ENCODE measurements at places on chromosomes 6 and 20.

DNA sequence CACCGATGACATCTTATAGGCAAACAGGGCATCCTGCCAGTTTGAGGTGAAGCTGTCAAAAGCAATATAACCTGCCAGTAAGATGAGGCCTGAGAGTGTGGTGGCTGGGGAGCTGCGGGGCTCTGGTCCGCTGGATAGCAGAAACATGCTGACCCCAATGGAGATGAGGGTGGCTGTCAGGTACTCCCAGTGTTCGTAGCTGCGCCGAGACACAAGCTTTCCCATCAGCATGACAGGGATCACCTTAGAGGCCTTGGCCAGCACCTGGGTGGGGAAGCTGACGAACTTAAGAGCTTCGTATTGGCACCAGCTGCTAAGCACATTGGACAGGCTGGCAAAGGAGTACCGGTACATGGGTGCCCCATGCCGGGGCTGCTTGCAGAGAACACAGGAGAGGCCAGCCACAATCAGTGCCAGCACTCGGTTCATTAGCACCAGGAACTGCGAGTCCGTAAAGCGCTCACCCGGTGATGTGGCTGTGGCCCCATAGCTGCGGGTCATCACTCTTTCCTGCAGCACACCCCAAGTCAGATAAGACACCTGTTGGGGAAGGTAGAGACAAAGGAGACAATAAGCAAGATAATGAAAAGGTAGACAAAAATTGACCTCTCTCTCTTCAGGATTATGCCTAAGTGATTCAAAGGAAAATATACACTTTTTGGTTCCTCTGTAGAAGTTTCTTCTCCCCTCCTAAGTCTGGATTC, 2.1 kb downstream of the SLC35B2 start:
- H3K27ac ChIP-seq, result peak overlapping the region; percentile 78
- H3K4me1 ChIP-seq, result peaks cover 43% of the 10 kb centered on the region
- peaks cover 74% of the 10 kb centered on the region for H3K36me3 ChIP-seq
- no peak for DNase-seq
- H3K4me3 ChIP-seq, result peak overlapping the region; percentile 86
- H3K27me3 ChIP-seq, result no peaks in the 10 kb centered on the region

DNA sequence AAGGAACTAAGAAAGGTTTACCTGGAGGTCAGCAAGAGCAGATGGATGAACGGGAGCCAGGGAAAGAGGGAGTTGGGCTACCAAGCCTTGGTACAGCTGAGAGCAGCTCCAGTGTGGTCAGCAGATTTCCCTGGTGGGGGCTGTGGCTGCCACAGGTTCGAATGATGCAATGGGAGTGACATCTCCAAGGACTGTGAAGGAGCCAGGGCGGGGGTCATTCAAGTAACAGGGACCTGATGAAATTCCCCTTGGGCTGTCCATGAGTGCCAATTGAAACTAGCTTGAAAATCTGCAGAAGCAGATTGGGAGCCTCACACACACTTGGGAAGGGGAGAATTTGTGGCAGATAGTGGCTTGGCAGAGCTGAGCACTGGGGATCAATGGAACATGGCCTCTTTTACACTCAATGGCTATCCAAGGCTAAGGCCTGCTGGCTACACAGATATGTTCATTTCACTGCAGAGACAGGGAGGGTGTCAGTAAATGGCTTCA, 247.0 kb upstream of the ECI2 start:
- H3K27me3 ChIP-seq, result no peaks in the 10 kb centered on the region
- H3K36me3 ChIP-seq, result no peaks in the 10 kb centered on the region
- no peaks in the 10 kb centered on the region for H3K4me1 ChIP-seq
- no peak overlapping the region for H3K27ac ChIP-seq

DNA sequence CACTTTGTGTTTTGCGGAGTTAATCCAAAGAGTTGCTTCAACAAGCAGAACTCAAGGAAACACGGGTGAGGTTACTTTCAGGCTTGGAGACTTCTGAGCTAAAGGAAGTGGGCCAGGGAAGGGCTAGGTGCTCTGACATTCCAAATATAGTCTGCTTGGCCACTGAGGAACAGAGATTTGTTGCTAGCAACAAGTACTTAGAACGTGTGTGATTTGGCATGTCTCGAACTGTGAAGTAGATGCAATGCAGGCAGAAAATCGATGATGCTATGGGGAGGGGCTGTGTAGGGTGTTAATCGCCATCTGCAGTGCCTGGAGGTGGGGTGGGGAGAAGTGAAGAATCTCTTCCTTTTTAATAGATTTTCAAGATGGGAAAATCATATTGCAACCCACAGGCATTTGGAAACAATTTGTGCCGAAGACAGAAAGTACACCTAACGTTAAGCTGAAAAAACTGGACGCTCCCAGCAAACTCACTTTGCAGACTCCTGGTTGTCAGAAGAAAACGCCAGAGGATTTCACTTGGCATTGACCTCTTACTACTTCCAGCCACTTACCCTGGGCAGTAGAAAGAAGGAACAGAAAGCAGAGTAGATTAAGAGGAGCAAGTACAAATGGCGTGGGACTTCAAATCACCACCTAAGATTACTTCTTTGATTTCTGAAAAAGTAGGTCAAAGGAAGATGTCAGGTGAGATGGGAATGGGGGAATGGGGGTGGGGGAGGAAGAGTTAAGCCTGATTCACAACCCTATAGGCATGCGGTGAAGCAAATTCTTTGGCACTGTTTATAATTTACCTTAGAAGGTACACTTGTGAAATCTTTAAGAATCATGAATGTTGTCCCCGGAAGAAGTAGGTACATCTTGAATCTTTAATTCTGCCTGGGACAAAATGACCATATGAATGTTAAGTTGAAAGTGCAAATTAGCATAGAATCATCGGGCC, 314.1 kb downstream of the CD83 start:
- H3K27ac ChIP-seq, result no peak overlapping the region
- no peak for DNase-seq
- peaks cover 3% of the 10 kb centered on the region for H3K36me3 ChIP-seq
- no peak overlapping the region for H3K4me3 ChIP-seq
- H3K27me3 ChIP-seq, result no peaks in the 10 kb centered on the region

DNA sequence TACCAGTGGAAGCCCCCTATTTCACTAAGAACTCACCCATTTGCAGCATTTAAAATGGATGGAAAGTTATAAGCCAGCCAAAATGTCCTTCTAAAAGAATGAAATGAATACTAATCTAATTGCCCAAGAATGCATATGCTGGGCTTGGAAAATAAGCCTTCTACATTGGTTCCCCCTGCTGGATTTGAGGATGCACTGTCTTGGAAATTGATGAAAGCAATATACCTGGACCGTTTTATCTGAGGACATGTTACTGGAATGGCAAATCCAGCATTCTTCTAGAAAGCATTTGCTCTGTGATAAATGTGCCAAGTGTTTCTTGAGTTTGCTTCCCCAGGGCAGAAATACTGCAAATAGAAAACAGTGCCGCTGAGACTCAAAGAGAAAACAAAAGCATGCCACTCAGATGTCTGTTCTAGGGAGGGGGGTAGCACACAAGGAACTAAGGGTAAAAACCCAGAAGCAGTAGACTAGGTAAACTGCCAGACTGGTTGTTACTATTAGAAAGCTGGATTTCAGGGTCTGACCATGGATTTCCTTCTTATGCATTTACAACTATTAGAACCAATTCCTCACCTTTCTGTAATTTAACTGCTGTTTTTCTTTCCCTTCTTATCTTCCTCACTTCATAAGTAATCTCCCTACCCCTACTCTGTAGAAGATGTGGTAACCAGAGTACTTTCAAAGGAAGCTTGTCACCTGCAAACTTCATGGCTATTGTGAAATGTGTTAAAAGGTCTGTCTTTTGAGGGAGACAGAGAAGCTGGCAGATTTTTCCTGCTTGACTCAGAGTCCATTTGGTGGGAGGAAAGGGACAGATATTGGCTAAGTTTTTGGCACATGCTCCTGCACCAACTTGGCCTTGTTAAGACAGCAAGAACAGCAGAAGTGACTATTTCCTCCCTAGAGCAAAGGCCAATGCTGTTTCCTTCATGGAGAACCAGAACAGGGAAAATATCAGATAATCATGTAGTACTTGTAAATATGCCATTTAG, 642.6 kb downstream of the KIF16B start:
- no peak overlapping the region for H3K4me3 ChIP-seq
- H3K4me1 ChIP-seq, result no peaks in the 10 kb centered on the region
- H3K27me3 ChIP-seq, result no peaks in the 10 kb centered on the region
- DNase-seq, result no peak

GRCh38 chr6:3421143-3421542, 35.7 kb downstream of the SLC22A23 start:
- H3K36me3 ChIP-seq, result no peaks in the 10 kb centered on the region
- H3K4me3 ChIP-seq, result no peak overlapping the region
- no peak overlapping the region for H3K27ac ChIP-seq
- no peak for DNase-seq
- H3K27me3 ChIP-seq, result peaks cover 13% of the 10 kb centered on the region
- H3K4me1 ChIP-seq, result no peaks in the 10 kb centered on the region

- H3K36me3 ChIP-seq, result no peaks in the 10 kb centered on the region
- peaks cover 19% of the 10 kb centered on the region for H3K27me3 ChIP-seq
- H3K4me3 ChIP-seq, result no peak overlapping the region
- no peaks in the 10 kb centered on the region for H3K4me1 ChIP-seq
Measured at GRCh38 chr20:57648878-57649616, 28.8 kb upstream of the ZBP1 start.

DNA sequence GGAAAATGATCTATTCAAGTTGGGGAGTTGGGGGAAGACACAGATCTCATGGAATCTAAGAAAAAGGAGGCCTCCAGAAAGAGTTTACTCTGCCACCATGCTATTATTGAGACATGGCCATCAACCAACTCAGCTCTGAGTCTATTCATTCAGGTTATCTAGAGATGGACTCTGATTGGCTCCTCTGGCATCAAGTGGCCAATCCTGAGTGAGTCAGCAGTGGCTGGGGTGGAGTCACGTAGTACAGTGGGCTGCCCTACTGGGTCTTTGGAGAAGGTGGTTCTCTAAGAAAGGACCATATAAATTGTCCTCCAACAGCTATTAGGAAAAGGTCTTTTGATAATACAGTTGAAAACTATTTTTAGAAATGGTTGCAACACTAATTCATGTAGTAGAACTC, 42.1 kb downstream of the LYRM2 start:
- peak overlapping the region; percentile 90 for H3K27ac ChIP-seq
- no peaks in the 10 kb centered on the region for H3K27me3 ChIP-seq
- no peak for DNase-seq
- peak overlapping the region; percentile 11 for H3K4me3 ChIP-seq
- peaks cover 28% of the 10 kb centered on the region for H3K4me1 ChIP-seq

- peak within 1 kb of the TSS; percentile 93 for H3K27ac ChIP-seq
- peaks cover 33% of the 10 kb centered on the region for H3K36me3 ChIP-seq
- H3K4me3 ChIP-seq, result peak within 1 kb of the TSS; percentile 93
- peak; percentile 67 for DNase-seq
Measured at GRCh38 chr20:62804627-62805154, at the start of gene OGFR. TSS of gene OGFR (plus strand) at chr20:62804835. CDS start at chr20:62804860, 25 bp downstream.

- H3K4me1 ChIP-seq, result no peaks in the 10 kb centered on the region
- no peak for DNase-seq
- no peak overlapping the region for H3K4me3 ChIP-seq
- H3K36me3 ChIP-seq, result no peaks in the 10 kb centered on the region
- H3K27me3 ChIP-seq, result no peaks in the 10 kb centered on the region
Measured at GRCh38 chr6:23910420-23910819, 215.6 kb upstream of the NRSN1 start.

Measured in T-helper 2 cell treated with Interferon-gamma antibody and Interleukin-4, amounts not matched to agents 5 μg/mL and 100 μg/mL, for 36 hours (primary cell).